ENCODE measurements at places on chromosomes 13 and 19. TPM values are rescaled to one million over a fixed set of nuclear protein-coding genes. Genes with fewer than 3 reads are reported as not detected.

GRCh38 chr19:10454267-10454666, 33.9 kb downstream of the PDE4A start:
- DNase-seq = no peak

GRCh38 chr13:44199627-44200207, 173.9 kb upstream of the SERP2 start:
- DNase-seq = no peak

- DNase-seq = no peak
These were observed 8.9 kb upstream of the FAM124A start for GRCh38 chr13:51213173-51213728.

DNA sequence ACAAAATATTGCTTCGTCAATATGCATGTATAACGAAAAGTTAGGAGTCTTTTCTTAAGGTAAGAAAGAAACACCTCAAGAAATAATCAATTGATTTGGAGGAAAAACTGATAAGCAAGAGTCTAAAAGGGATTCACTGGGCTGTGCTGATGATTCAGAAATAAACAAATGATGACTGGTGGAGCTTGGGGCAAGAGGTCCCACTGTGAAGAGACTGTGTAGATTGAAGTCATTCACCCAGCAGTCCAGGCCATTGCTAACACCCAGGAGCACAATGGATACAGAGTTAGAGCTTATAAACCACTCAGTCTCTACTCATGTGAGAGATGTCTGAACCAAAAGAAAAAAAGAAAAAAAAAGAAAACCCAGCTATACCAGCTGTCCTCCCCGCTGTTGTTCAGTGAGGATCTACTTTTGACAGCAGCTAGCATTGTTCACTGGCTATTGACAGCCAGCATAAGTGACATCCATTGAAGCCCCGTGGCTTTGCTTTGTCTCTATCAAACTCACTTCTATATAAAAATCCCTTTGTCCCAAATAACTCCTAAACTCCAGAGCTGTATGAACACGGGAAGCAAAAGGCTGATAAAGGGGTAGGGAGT, 255.5 kb downstream of the KCTD12 start:
- no peak for DNase-seq

ANGPTL8 gene
- total RNA-seq = not detected

- DNase-seq = peak; percentile 82
These were observed at the start of gene ZNF835 for GRCh38 chr19:56671613-56671994. TSS of gene ZNF835 (minus strand) at chr19:56671757. CDS start at chr19:56665198, 6,559 bp downstream.

- DNase-seq = peak; percentile 87
These were observed 1.7 kb downstream of the MYO1F start for GRCh38 chr19:8575467-8575997.

TRAPPC6A gene
- total RNA-seq = 28.5 TPM

DNA sequence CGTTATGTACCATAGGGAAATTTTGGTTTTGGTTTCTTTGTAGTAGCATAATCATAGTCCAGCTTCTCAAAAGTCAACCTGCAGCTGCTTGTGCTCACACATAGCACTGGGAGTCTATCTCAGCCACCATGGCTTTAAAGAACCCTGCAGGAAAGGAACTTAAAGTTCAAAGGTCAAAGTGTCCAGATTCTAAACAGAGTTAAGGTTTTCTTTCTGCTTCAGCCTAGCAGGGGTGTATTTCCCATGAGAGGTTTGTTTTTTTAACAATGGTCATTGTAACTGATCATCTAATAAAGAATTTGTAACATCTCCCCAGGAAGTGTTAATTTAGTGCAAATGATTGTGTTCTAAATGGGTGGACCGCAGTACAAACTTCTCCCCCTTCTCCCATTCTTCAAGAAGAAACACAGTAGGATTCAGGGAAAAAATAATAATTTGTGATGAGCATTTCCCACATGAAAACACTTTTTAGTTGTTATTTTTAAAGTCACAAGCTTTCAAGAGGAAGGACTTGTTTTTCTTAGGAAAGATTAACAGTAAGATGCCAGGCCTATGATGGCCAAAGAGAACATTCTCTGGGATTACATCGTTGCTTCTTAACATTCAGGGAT, 168.0 kb downstream of the EFNB2 start:
- no peak for DNase-seq

- no peak for DNase-seq
These were observed 1.9 kb downstream of the ZNF493 start for GRCh38 chr19:21398851-21399250.

- no peak for DNase-seq
These were observed 12.9 kb upstream of the LRRC4B start for GRCh38 chr19:50580970-50581634.

DNA sequence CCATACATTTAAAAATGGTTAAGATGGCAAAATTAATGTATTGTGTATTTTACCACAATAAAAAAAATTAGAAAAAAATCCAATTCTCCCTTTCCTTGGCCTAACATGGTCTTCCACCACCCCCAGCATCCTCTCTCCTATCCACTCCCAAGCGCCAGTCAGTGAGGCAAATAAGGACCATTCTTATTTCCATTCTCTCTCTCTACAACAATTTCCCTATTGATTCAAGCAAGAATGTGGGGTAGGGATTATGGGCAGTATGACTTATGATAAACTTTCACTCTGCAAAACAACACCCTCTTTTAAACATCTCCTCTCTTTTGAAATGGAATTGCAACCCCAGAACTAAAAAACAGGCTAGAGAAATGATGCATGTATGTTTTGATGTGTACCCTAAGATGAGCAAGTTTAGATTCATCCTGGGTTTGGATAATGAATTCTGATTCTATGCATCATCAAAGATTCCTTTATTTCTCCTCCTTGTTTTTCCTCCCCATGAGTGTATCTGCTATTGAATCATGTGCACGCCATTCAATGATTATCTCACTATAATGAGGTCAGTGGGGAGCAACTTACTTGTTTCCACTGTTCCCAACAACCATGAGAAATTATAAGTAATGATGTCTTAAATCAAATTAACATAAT, 3.5 kb downstream of the STARD13 start:
- DNase-seq = no peak

GRCh38 chr19:54154603-54155345, 4.7 kb downstream of the LENG1 start:
- peak; percentile 81 for DNase-seq

DNA sequence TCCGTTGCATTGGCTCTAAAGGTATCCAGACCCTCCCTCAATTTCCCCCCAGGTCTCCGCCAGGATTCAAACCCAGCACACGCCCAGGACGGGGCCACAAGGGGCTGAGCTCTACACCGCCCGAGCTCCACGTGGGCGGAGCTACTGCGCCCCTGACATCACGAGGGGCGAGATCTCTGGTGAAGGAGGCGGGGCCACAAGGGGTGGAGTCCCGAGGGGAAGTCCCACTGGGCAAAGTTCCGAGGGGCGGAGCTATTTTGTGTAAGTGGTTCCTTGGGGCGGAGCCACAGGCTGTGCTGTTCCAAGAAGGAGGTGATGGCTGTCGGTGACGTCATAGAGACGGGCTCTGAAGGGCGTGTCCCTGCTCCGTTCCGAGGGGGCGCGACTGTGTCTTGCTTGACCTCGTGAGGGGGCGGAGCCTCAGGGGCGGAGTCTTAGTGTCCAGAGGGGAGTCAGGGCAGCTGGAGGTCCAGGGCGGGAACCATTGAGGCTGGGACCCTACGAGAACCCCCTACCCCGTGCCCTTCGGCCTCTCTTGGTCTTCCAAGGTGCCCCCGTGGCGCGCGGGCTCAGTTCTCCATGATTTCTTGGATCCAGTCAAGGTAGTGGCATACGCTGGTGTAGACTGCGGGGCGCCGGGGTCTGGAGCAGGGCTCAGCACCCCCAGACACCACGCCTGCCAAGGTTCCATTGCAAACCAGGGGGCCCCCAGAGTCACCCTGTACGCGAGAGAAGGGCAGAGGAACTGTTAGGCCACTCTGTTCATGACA, 1.3 kb upstream of the KLK8 start:
- DNase-seq = peak; percentile 66

DNA sequence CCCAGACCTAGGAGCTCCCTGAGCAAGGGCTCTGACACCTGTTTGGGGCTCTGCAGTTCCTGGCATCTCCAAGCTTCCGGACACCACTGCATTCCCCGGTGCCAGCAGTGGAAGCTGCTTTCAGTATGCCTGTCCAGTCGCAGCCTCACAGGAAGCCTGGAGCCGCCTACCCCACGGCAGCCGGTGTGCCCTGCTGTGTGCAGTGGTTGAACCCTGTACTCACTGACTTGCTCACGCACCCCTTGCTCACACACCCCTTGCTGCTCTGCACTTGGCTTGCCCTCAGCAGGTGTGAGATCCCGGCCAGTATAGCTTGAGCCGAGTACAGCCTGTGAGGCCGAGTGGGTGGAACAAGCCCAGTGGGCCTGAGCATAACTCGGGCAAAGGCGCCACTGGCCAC, 70.3 kb downstream of the PIBF1 start:
- no peak for DNase-seq

DNA sequence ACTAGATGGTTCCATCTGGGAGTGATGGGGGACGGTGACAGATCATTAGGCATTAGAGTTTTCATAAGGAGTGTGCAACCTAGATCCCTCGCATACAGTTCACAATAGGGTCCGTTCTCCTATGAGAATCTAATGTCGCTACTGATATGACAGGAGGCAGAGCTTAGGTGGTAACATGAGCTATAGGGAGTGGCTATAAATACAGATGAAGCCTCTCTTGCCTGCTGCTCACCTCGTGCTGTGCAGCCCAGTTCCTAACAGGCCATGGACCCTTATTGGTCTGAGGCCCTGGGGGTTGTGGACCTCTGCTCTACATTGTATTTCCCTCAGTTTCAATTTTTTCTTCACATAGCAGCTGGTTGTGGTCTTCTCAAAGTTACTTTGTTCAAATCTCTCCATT, 56.5 kb downstream of the CDK8 start:
- DNase-seq = no peak

ZNF534 gene
- total RNA-seq = not detected

- DNase-seq = peak; percentile 89
These were observed 607 bp upstream of the SYNE4 start for GRCh38 chr19:36009220-36009619.

GRCh38 chr19:55080968-55081769, 5.5 kb downstream of the EPS8L1 start:
- peak; percentile 98 for DNase-seq

AKAP8 gene
- total RNA-seq = 56.2 TPM

DNA sequence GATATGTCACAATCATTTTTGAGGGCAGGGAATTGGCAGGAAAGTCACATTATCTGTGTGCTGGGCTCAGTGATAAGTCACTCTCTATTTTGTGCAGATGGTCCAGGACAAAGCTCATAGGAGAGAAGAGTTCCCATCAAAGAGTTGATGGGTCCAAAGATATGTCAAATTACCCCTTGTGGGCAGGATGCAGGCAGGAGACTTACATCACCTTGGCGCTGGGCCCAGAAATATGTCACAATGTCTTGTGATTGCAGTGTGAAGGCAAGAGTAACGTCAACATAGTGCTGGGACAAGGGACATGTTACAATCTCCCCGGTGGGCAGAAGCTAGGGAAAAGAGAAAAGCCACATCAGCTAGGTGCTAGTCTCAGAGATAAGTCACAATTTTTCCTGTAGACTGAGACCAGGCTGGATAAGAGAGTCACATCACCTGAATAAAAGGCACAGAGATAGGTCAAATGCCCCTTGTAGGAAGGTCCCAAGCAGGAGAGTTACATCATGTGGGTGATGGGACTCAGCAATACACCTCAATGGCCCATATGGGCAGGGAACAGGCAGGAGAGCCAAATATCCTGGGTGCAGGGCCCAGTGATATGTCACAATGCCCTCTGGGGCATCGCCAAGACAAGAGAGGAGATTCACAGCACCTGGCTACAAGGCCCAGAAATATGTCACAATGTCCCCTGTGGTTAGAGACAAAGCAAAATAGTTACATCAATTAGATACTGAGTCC, 47.9 kb downstream of the ZNF99 start:
- no peak for DNase-seq

DNA sequence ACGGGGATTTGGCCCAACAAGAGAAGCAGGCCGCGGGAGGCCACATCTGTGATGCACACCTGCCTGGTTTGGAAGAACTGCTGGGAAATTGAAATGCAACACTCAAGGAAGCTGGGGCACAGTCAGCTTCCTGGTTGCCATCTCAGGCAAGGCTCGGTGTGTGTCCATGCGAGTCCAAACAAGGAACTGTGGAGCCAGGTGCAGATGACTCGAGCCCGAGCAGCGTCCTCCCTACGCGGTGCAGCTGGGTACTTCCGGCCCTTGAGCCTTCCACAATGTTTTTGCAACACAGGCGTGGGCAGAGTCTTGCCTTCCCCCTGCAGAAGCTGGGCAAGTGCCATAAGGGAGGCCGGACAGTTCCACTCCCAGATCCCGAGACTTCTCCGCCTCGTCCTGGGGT, 94.6 kb downstream of the CRYL1 start:
- no peak for DNase-seq

- no peak for DNase-seq
These were observed 220.4 kb upstream of the SOX1 start for GRCh38 chr13:111846391-111847159.

NECTIN2 gene
- 0.44 TPM for total RNA-seq

DNA sequence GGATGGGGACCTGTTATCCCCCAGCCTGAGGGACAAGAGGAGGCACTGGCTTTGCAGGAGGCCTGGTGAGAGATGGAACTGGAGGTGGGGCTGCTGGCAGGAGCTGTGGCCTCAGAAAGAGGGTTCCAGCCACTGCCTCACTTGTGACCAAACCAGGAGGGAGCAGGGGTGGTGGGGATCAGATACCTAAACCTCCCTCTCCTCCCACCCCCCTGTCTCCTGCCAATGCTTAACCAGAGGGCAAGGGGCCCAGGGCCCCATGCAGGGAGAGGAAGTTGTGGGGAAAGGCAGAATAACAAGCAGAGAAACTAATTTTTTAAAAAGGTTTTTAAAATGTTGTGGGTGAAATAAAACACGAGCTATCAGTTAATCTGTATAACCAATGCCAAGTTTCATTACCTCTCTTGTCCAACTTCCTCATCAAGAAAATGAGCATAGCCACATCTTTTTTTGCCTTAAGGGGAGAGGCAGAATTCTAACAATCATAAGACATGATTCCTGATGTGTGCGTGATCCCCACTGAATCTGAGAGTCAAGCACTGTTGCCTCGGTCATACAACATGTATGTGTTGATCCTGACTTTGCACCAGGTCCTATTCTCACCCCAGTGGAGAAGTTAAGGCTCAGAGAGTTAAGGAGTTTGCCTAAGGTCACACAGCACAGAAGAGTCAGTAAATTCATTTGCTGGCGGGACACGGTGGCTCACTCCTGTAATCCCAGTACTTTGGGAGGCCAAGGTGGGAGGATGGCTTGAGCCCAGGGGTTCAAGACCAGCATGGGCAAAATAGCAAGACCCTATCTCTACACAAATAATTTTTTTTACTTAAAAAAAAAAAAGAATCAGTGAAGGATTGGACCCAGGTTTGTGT, 12.9 kb downstream of the FXYD5 start:
- DNase-seq = no peak

DNA sequence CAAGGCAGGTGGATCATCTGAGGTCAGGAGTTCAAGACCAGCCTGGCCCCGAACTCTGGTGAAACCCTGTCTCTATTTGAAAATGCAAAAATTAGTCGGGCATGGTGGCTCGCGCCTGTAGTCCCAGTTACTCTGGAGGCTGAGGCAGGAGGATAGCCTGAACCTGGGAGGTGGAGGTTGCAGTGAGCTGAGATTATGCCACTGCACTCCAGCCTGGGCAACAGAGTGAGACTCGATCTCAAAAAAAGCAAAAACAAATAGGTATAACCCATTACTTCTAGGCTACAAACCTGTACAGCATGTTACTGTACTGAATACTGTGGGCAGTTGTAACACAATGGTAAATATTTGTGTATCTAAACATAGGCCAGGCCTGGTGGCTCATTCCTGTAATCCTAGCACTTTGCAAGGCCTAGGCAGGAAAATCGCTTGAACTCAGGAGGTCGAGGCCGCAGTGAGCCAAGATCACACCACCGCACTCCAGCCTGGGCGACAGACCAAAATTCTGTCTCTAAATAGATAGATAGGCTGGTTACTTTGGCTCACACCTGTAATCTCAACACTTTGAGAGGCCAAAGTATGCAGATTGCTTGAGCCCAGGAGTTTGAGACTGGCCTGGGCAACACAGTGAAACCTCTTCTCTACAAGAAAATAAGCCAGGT, 63.5 kb downstream of the MYO9B start:
- no peak for DNase-seq

All from activated CD4-positive, alpha-beta T cell treated with anti-CD3 and anti-CD28 coated beads, Interleukin-2, amount 10 ng/mL, durations not matched to agents 24 days and 14 days (primary cell).